ENCODE measurements at places on chromosomes 1 and 21.

DNA sequence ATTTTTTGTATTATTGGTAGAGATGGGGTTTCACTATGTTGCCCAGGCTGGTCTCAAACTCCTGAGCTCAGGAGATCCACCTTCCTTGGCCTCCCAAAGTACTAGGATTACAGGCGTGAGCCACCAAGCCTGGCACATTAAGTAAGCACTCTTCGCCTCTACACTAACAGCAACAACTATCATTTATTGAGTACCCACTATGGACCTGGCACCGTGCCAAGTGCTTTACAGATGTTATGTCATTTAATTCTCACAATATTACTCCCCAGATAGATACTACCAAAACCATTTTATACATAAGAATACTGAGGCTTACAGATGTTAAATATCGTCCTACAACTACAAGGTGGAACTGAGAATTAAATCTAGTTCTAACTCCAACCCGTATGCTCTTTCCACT is 50.1 kb downstream of the TUT4 start:
- no peak for DNase-seq

GRCh38 chr21:34813266-34813894 is 144.6 kb downstream of the CLIC6 start:
- DNase-seq = no peak

DNA sequence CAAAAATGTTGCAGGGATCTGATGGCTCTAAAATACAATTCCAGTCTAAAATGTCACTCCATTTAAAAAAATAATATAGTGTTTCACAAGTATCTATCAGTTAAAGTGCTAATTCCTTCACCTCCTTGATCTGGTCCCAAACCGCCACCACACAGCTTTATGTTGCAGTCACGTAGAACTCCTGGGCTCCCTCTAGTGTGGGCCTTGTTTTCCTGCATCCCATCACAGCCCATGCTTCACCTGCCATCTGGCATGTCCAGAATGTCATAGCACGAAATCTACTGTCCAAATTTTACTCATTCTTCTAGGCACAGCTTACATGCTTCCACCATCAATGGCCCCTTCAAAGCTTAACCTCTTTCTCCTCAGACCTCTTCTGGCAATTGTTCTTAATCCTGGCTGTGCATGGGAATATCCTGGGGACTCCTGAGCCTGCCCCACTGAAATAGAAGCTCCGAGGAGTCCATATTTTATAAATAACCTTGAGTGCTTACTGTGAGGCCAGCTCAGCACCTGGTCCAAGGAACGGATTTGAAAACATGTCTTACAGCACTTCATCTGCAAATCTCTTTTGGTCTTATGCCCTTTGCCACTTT is 15.5 kb downstream of the FYB2 start:
- no peak for DNase-seq

GRCh38 chr1:112638110-112638428 is 18.4 kb downstream of the CAPZA1 start:
- no peak for DNase-seq

DNA sequence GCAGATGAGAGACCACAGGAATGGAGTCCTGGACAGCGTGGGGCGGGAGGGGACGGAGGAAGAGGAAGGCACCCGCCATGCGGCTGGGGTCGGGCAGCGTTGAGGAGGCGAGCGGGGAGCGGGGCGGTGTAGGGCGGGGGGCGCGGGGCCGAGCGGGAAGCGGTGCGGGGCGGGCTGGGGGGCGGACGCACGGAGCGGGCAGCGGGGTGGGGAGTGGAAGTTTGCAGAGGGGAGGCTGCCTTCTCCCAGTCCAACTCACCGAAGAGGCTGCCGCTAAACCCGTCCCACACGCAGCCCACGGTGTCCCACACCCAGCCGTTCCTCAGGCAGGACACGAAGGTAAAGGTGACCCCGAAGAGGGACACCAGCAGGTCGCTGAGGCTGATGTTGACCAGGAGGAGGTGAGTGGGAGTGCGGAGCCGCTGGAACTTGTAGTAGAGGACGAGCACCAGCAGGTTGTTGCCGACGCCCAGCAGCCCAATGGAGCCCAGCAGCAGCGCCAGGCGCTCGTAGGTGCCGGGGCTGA is 483 bp downstream of the CHML start:
- DNase-seq = peak; percentile 24

DNA sequence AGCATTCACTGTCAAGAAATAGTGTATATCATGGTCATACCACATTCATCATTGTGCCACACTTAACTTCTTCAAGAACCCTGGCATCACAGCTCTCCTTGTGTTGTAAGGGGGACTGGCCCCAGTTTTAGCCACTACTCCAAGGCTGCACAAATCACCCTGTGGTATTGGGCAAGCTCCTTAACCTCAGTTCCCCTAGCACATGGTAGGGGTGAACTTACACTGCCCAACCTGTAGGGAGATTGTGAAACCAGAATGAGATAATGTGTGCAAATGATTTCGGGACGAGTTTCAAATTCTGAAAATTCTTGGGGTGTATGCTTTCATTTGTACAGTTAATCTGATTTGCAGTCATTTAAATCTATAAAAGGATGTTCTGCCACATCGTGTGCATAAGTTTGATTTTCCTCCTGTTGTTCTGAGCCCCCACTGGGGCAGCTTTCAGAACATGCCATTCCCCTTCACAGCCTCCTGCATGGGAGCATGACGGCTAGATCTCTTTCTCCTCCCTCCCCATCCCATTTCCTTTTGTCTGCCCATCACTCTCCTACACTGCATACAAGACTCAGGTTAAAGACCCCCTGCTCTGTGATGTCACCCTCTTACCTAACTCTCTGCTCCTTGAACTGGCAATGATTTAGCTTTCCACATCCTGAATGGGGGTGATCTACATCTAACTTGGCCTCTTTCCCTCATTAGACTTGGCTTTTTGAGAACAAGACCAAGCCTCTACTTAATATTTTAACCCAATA is 290.3 kb downstream of the CHRM3 start:
- no peak for DNase-seq

DNA sequence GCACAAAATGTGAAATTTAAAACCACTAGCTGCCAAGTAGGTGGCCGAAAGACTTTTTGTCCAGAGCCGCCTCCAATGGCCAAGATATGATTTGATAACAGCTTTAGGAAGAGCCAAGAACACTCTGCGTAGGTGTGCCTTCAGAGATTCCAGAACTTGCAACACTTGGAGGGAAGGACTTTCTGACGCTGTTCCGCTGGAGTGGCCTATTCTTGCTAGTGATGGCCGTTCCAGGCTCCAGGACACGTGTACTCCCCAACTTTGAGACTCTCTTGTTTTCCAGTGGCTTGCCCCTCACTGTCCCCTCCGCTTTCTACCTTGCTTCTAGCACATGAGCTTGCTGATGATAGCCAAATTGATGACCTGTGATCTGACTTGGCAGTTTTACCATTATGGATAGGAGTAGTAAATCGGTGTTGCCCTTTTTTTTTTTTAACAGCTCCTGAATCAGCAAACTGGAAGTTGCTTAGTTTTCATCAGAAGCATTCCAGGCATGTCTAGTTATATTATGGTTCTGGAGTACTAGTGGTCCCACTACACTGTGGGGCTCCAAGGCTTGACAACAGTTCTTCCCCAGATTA is 1.0 kb downstream of the PRDX6 start:
- peak; percentile 33 for DNase-seq

GRCh38 chr1:226611301-226611700 is 62.7 kb downstream of the STUM start:
- no peak for DNase-seq

DNA sequence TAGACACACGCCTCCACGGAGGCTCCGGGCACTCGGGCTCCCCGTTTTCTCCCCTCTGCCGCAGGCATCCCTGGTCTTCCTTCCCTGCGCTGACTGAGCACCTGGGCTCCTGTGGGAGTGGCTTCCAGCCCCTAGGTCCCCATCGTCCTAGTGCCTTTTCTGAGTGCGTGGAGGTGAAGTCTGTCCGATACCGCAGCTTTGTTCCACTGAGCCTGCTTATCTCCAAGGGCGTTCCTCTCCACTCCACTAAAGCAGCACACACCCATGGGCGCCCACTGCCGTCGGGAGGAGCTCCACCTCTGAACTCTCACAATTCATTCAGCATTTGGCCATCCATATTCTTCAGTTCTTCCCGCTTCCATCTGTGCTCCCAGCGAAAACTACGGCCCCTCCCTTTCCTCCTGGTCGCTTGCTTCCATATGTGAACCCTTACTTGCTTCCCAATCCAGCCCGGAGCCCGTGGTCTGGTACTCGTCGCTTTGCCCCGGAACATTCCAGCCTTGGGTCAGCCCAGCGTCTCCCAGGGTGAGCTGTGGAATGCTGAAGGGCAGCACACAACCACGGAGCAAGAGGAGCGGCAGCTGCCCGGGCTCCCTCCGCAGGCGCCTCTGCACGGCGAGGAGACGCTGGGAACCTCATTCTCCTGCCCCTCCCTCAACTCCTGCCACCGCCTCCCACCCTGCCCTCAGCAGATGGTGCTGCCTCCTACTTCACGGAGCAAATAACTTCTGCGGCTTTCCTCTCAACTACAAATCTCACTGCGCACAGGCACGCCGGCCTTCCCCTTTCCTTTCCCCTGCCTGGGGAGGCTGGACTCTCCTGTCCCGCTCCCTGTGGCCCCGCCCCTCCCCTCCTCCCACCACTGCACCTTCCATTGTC is 27.5 kb downstream of the ATP8B2 start:
- peak; percentile 11 for DNase-seq

GRCh38 chr1:11337580-11338073 is 64.6 kb downstream of the UBIAD1 start:
- no peak for DNase-seq

All from globus pallidus (tissue), 1 donor.